ENCODE measurements at places on chromosomes 4 and X. TPM values are rescaled to one million over a fixed set of nuclear protein-coding genes. Genes with fewer than 3 reads are reported as not detected.

Gene RXFP1
- not detected for total RNA-seq

Gene MAGEA3
- total RNA-seq, result not detected

Gene PDGFC
- total RNA-seq, result 6.8 TPM

Gene FGFR3
- total RNA-seq, result 40.2 TPM

Gene TRMT44
- 6.5 TPM for total RNA-seq

Gene ACE2
- 2.2 TPM for total RNA-seq

Gene PGAM4
- not detected for total RNA-seq

Gene PDCL2
- not detected for total RNA-seq

Gene SNX12
- total RNA-seq, result 42.2 TPM

Gene GPC3
- total RNA-seq, result 805 TPM

Gene HOPX
- not detected for total RNA-seq

Gene DCX
- total RNA-seq, result not detected

Gene DUSP21
- not detected for total RNA-seq

Gene SPATA4
- not detected for total RNA-seq

Gene SNCA
- total RNA-seq, result not detected

Gene SLC34A2
- total RNA-seq, result not detected

Gene NXT2
- 26.2 TPM for total RNA-seq

Gene AFAP1
- total RNA-seq, result 3.1 TPM

Gene CENPVL2
- total RNA-seq, result not detected

Measured in HepG2 (cell line).